Thymus (tissue), 14 donors: ENCODE measurements at places on chromosomes 5 and 9. TPM values are rescaled to one million over a fixed set of nuclear protein-coding genes. Genes with fewer than 3 reads are reported as not detected.

Gene CTNND2
- 0.42 TPM for total RNA-seq

Gene CCDC171
- 13.9 TPM for total RNA-seq

Gene OBP2B
- not detected for total RNA-seq

- H3K27me3 ChIP-seq = no peaks in the 10 kb centered on the region
- no peak overlapping the region for H3K27ac ChIP-seq
- H3K36me3 ChIP-seq = peaks cover 44% of the 10 kb centered on the region
- no peaks in the 10 kb centered on the region for H3K4me1 ChIP-seq
- H3K4me3 ChIP-seq = no peak overlapping the region
These were observed 31.2 kb downstream of the CDK7 start for GRCh38 chr5:69265931-69266330.

- no peaks in the 10 kb centered on the region for H3K36me3 ChIP-seq
- no peak overlapping the region for H3K4me3 ChIP-seq
- no peaks in the 10 kb centered on the region for H3K27me3 ChIP-seq
- no peaks in the 10 kb centered on the region for H3K4me1 ChIP-seq
- H3K27ac ChIP-seq = no peak overlapping the region
- DNase-seq = no peak
These were observed 81.8 kb downstream of the ARRDC3 start for GRCh38 chr5:91301106-91301846.

Gene NR5A1
- 0.52 TPM for total RNA-seq

Gene FOXD1
- 0.05 TPM for total RNA-seq

- peak; percentile 89 for DNase-seq
- H3K4me3 ChIP-seq = no peak overlapping the region
- no peaks in the 10 kb centered on the region for H3K36me3 ChIP-seq
- H3K4me1 ChIP-seq = peaks cover 16% of the 10 kb centered on the region
These were observed 6.3 kb upstream of the MED7 start for GRCh38 chr5:157148734-157149615.

DNA sequence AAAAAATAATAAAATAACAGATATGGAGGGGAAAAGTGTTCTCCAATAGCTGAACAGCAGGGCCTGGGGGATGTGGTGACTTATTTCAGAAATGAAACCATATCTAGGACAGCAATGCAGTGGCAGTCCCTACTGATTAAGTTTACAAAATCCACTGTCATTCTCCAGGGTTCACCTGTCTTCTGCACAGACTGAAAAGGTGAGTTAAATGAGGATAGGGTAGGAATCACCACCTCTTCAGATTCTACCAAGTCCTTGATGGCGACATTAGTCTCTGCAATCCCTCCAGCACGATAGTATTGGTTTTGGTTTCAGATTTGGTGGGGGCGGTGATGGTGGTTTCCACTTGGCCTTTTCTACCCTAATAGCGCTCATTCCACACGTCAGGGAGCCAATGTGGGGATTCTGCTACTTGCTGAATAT lies 32.3 kb upstream of the NPM1 start:
- no peak for DNase-seq
- H3K4me1 ChIP-seq = no peaks in the 10 kb centered on the region
- H3K27ac ChIP-seq = no peak overlapping the region
- H3K36me3 ChIP-seq = no peaks in the 10 kb centered on the region

DNA sequence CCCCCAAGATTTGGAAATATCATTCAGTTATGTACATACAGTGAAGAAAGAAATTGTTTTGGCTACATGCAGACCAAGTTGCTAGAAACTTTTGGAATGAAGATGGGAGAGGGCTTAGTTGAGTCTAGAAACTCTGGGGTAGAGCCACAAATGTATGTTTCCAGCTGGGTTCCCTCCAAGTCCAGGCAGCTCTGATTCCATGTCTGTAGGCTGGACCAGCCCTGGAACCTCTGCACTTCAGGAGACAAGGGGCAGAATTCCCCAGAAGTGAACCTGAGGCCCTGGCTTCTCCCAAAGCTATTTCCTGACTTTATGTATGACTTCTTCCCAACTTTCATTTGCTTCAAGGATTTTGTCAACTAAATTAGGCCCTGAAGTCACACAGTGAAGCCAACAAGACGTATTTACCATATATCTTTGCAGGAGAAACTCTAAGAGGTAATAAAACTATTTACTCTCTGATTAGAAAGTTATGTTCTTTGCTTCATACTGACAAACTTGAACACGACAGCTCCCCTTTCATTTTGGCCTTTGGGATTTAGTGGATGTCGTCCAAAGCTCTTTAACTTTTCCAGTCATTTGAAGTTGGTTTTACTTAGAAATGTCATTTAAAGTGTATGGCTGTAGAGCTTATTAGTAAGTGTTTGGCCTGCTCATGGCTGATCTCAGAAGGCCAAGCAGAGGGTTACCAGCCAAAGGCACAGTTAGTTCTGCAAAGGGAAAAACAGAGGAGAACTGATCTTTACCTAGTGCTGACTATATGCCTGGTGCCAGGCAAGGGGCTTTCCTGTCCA lies 152.0 kb upstream of the SLC28A3 start:
- no peak for DNase-seq
- no peaks in the 10 kb centered on the region for H3K27me3 ChIP-seq
- H3K4me3 ChIP-seq = no peak overlapping the region
- H3K27ac ChIP-seq = no peak overlapping the region

Gene GABRA1
- 2.7 TPM for total RNA-seq

DNA sequence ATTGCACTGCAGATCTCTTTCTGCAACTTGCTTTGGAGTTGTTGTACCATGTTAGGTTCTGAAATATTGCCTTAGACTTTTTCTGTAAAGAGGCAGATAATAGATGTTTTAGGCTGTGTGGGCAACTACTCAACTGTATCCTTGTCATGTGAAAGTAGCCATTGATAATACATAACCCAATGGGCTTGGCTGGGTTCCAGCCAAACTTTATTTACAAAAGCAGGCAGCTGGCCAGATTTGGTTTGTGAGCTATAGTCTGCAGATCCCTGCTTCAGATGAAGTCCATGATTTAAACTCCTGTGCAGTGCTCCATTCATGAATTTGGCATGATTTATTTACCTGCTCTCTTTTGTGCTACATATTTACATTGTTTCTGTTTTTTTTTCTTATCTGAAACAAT lies 300.4 kb downstream of the IRX2 start:
- no peak for DNase-seq
- no peak overlapping the region for H3K4me3 ChIP-seq
- no peaks in the 10 kb centered on the region for H3K36me3 ChIP-seq
- H3K27me3 ChIP-seq = no peaks in the 10 kb centered on the region
- no peaks in the 10 kb centered on the region for H3K4me1 ChIP-seq

Gene SLC25A2
- 0.09 TPM for total RNA-seq

GRCh38 chr5:16528382-16529110 lies 62.9 kb upstream of the ZNF622 start:
- H3K36me3 ChIP-seq = no peaks in the 10 kb centered on the region
- H3K4me1 ChIP-seq = no peaks in the 10 kb centered on the region
- no peak overlapping the region for H3K27ac ChIP-seq
- H3K4me3 ChIP-seq = no peak overlapping the region
- H3K27me3 ChIP-seq = no peaks in the 10 kb centered on the region

DNA sequence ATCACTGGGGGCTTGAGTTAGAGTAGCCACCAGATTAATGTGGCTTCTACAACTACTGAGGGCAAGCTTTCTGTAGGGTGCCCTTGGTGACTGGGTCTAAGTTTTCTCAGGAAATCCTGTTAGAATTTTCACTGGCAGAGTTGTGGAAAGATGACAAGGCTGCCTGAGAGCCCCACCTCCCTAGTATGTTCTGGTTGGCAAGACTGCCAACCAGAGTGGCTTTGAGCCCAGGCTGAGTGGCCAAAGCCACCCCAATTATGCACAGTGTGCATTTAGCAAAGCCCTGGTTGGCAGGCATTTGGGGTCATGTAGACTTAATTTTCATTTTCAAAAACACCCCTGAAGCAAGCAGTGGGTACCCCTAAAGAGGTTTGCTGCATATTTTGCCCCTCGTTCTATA lies 136.7 kb upstream of the HAPLN1 start:
- H3K27me3 ChIP-seq = no peaks in the 10 kb centered on the region
- no peak overlapping the region for H3K27ac ChIP-seq
- no peaks in the 10 kb centered on the region for H3K36me3 ChIP-seq
- no peak for DNase-seq
- no peak overlapping the region for H3K4me3 ChIP-seq
- no peaks in the 10 kb centered on the region for H3K4me1 ChIP-seq

Gene SERF1A
- total RNA-seq = 1.7 TPM

Gene COMMD10
- 36.0 TPM for total RNA-seq

GRCh38 chr9:69076550-69076949 lies 41.0 kb downstream of the FXN start:
- no peaks in the 10 kb centered on the region for H3K36me3 ChIP-seq
- no peak overlapping the region for H3K4me3 ChIP-seq
- no peaks in the 10 kb centered on the region for H3K27me3 ChIP-seq
- DNase-seq = no peak
- H3K4me1 ChIP-seq = no peaks in the 10 kb centered on the region
- no peak overlapping the region for H3K27ac ChIP-seq

Gene PPP3R2
- not detected for total RNA-seq

GRCh38 chr9:134730011-134730760 lies 88.6 kb downstream of the COL5A1 start:
- H3K4me1 ChIP-seq = peaks cover 2% of the 10 kb centered on the region
- no peaks in the 10 kb centered on the region for H3K36me3 ChIP-seq
- H3K27ac ChIP-seq = no peak overlapping the region

DNA sequence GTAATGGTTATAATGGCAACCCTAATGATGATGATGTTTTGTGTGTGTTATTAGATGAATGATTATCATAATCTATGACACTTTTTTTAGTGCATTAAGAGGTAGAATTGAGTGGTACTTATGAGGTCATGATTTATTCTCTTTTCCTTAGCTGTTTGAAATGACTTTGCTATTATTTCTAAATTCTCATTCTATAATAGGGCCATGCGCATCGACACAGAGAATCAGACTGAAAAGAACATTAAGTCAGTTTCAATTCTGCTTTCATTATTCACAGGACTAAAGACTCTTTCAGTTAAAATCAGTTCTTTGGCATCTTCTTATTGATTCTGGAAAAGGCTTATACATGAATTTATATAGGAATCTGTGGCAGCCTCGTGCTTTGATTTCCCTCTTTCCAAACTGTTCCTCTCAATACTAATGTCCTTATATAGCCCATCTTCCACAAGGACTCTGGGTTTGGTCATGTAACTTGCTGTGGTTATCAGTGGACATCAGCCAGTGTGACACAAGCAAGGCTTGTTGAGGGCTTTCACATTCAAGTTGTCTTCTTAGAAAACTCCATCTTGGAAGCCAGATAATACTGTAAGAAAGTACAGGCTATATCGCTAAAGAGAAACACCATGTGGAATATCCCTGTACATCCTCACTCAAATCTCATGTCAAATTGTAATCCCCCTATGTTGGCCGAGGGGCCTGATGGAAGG lies 140.3 kb upstream of the CHD1 start:
- DNase-seq = no peak
- no peaks in the 10 kb centered on the region for H3K4me1 ChIP-seq
- no peaks in the 10 kb centered on the region for H3K36me3 ChIP-seq
- H3K4me3 ChIP-seq = no peak overlapping the region

- H3K27ac ChIP-seq = no peak overlapping the region
- no peak overlapping the region for H3K4me3 ChIP-seq
- no peaks in the 10 kb centered on the region for H3K27me3 ChIP-seq
- H3K36me3 ChIP-seq = no peaks in the 10 kb centered on the region
These were observed 225.8 kb downstream of the MELK start for GRCh38 chr9:36798350-36799065.

GRCh38 chr9:71504636-71505035 lies 263.7 kb downstream of the CEMIP2 start:
- no peaks in the 10 kb centered on the region for H3K27me3 ChIP-seq
- no peaks in the 10 kb centered on the region for H3K36me3 ChIP-seq
- H3K4me1 ChIP-seq = no peaks in the 10 kb centered on the region
- no peak overlapping the region for H3K4me3 ChIP-seq

Gene PCDHGA3
- 0.19 TPM for total RNA-seq

Gene ZNF883
- total RNA-seq = 2.0 TPM
